ENCODE measurements at places on chromosomes 12 and 14.

DNA sequence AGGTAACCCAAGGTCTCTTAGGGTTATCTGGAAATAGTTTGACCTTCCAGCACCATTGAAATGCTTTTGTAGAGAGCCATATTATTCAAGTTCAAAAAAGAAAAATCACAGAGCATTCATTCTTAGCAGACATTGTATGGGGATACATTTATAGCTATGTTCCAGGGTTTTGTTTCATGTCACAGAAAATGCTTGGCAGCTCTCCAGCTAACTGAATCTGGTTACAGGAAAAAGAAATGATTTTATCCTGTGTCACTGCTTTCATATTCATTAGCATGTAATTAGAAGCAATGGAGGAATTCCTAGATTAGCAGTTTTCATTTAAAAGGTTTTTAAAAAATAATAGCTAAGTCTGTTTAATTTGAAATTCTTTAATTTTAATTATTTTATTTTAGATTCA is 78.9 kb downstream of the SNAPC1 start:
- no peak for DNase-seq

- DNase-seq, result no peak
Measured at GRCh38 chr12:5499566-5500330, 67.8 kb downstream of the NTF3 start.

- DNase-seq, result peak; percentile 52
Measured at GRCh38 chr14:51188566-51189185, 51.4 kb upstream of the TMX1 start.

DNA sequence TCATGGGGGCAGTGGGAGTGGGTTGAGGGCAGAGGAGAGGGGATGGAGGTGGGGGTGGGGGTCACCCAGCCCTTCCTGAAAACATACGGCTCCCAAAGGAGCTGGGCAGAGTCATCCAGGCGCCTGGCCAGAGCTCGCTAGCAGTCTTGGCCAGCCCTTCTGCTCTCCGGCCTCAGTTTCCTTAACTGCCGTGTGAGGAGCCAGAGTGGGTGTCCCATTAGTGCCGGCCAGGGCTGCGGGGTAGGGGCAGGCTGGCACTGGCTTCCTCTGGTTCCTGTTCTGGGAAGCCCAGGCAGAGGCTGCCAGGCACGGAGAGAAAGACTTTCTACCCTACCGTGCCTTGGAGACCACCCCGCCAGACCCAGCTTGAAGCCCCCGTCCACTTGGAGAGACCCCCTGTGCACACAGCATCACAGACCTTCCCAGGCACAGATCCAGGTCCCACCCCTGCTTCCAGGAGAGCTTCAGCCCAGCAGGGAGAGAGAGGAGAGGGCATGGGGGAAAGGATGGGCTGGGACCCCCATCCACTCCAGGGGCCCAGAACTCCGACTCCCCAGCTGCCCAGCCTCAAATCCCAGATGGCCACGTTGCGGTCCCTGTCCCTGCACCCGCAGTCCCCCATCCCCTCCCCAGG is 93.3 kb downstream of the RFLNA start:
- no peak for DNase-seq

GRCh38 chr14:73720636-73721035 is 6.5 kb upstream of the PNMA1 start:
- DNase-seq, result no peak

Measured in Ammon's horn (tissue), 1 donor.